ENCODE measurements at places on chromosomes 7 and 10.

DNA sequence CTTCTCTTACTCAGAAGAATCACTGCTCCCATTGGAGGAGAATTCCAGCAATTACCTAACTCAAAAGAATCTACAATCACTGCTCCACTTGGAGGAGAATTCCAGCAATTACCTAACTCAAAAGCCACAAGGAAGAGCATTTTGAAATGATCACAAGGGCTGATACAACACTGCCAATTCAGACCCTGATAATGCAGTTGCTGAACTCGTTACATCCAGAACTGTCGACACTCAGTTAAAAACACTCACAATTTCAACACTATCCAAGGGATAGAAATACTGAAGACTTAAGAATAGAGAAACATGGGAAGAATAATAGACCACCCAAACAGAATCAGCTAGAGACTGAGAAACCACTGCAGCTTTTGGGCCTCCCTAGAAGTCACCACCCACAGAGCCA is 27.8 kb downstream of the AFAP1L2 start:
- no peak for DNase-seq

GRCh38 chr10:76112826-76113150 is 681.4 kb downstream of the LRMDA start:
- no peak for DNase-seq

- DNase-seq: no peak
Observed at GRCh38 chr7:29394321-29394720, 169.3 kb upstream of the PRR15 start.

- no peak for DNase-seq
Observed at GRCh38 chr10:19931894-19932590, 115.8 kb downstream of the PLXDC2 start.

DNA sequence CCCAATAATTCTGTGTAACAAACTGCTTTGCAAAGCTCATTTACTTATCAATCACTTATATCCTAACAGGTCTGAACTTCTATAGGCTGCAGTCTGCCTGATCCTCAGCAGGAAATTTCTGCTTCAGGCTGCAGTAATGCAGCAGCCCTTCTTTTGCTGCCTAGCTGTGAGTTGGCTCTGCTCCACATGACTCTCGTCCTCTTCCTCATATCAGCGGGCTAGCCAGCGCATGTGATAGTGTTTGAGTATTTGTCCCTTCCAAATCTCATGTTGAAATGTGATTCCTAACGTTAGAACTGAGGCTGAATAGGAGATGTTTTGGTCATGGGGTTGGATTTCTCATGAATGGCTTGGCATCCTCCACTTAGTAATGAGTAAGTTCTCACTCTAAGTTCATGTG is 387.8 kb downstream of the SEMA3D start:
- no peak for DNase-seq

Data from substantia nigra (tissue), 51 donors.